ENCODE measurements at places on chromosomes 2 and 18.

GRCh38 chr2:119697290-119698020 is 18.5 kb downstream of the TMEM177 start:
- DNase-seq, result no peak

GRCh38 chr2:85401844-85402243 is 8.3 kb downstream of the CAPG start:
- peak; percentile 94 for DNase-seq

DNA sequence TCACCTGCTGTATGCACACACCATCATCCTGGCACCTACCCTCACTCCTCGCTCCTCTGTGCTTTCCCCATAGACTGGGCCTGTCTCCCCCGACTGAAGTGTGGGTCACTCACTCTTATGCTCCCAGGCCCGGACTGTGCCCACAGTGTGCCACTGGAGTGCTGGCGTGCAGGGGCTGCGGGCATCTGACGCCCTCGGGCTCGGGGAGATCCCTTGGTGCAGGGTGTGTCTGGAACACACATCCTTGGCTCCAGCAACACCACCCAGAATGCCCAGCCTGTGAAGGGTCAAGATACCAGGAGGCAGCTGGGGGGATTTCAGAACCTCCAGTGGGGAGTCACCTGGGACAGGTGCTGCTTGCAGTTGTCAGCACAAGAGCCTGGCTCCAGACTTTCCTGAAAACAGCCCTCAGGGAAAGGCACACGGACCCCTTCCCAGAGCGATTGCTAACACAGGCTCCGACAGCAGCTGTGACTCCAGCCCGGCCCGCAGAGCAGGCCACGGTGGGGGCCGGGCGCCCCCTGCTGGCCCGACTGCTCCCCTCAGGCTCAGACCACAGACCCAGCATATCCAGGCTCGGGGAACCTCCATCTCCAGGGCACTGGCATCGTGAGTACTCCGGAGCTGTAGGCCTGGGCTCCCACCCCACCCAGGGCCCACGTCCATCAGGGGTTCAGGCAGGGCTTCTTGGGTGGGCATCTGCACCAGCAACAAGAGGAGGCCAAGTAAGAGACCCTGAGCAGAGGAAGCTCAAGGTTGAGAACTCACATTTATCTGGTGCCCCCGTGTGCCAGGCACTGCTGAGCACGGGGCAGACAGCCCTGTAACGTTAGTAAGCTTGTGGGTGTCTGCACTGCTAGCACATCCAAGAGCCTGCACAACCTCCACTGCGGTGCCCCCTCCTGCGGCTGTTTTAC is 8.6 kb downstream of the HS1BP3 start:
- peak; percentile 78 for DNase-seq

DNA sequence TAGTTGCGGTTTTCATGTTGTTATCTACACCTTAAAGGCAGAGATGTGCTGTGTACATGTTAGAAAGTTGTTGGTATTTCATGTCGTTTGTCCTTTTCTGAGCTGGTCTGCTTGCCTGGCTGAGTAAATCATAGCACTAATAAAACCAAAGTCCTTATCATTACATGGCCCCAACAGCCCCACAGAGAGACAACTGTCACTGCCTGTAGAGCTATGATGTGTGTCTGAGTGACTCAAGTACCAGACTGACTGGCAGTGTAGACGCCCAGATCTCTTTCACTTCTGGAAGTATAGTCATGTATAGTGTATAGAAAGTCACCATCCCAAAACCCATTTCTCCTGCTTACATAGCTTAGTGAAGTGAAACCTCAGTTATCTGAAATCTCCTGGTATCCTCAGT is 4.3 kb downstream of the SOCS6 start:
- DNase-seq, result no peak

Measured in NB4 (cell line).